Head of caudate nucleus (tissue), 42 donors: ENCODE measurements at places on chromosomes 6 and 20.

GRCh38 chr6:137873273-137873762, 6.3 kb downstream of the TNFAIP3 start:
- DNase-seq = no peak

GRCh38 chr6:133236932-133237331, 4.2 kb upstream of the EYA4 start:
- DNase-seq = no peak

DNA sequence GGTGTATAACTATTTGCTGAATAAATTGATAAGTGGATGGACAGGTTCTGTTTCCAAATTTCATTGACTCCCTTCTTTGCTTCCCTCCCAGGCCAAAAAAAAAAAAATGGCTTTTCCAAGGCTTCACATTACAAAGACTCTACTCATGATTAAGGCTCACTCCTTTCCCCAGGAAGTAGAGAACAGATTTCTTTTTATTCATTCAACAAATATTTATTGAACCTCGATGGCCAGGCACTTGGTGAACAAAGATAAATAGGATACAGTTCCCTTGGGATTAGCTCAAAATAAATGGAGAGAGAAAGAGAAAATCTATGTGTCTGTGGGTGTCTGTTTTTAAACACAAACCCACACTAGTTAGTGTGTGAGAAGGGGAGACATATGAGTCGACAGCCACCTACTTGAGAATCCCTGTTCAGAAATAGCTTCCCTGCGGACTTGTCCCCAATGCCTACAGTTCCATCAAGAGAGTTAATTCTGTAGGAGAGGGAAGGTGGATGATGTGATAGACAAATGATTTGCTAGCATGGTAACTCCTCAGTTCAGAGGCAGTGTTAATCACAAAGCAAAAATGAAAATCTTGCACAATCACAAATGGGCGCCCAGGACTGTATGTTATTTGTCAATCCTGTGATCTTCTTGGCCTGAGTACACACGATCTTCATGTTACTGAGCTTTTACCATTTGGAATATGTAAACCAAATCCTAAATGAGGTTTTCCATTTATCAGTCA, 20.3 kb downstream of the TRAF3IP2 start:
- DNase-seq = no peak

DNA sequence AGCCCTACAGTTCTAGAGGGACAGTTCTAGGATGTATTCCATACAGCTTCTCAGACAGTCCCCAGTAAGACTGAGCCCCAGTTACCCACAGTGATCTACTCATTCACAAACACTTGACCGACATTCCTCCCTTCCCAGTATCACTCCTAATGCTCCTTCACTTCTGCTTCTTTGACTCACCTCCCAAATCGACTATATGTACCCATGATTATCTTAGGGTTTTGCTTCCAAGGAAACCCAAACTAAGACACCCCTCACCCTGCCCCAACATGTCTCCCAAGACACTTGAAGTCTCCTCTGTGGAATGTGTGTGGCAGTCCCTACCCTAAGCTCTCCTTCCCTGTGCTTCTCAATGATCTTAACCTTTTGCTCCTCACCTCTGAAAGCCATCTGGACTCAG, 23.6 kb upstream of the TGM6 start:
- DNase-seq = no peak

DNA sequence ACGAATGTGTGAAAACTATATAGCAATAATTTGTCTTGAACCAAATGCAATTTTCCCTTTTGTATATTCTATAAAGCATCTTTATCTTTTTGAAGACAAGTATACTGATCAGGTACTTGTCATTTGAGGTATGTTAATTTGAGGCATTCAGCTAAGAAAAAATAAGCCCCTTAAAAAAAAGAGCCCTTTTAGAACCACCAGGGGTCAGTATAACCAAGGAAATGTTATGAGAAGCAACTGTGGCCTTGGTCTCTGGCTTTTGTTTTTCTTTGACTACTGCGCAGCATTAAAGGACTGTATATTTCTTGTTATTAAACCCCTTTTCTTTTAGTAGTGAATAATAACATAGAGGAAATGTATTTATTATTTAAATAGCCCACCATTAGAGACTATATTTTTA, 43.1 kb downstream of the CD109 start:
- no peak for DNase-seq

DNA sequence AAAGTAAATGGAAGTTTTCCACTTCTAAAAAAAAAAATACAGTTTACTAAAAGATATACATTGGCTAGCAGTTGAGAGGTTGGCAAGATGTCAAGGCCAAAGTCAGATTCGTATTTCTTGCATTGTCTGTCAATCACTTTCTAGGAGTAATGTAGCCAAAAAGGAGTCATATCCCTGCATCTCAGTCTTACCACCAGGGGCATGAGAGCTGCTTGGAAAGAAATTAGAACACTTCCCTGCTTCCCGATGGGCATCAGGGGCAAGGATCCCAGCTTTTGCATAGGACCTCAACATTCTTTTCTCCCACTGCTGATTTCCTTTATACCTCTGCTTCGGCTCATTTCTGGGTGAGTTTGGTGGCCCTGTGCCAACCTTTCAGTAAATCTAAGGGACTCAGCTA, 581.0 kb upstream of the MAP3K7 start:
- DNase-seq = no peak

DNA sequence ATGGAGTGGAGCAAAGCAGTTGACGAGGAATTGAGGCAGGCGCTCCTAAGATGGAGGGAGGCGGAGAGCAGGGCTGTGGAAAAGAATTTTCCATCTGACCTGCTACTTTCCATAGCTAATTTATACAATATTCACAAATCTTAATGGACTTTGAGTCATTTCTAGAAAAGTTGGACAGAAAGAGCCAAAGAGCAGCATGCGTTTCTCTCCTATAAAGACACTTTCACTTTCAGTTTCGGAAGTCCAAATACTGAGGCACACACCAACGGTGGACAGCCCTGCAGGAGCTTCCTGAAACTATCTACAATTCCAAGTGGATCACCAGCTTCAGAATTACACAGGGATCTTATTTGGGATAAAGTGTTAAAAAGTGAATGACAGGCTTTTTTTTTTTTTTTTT, 43.5 kb downstream of the PANK2 start:
- DNase-seq = no peak

DNA sequence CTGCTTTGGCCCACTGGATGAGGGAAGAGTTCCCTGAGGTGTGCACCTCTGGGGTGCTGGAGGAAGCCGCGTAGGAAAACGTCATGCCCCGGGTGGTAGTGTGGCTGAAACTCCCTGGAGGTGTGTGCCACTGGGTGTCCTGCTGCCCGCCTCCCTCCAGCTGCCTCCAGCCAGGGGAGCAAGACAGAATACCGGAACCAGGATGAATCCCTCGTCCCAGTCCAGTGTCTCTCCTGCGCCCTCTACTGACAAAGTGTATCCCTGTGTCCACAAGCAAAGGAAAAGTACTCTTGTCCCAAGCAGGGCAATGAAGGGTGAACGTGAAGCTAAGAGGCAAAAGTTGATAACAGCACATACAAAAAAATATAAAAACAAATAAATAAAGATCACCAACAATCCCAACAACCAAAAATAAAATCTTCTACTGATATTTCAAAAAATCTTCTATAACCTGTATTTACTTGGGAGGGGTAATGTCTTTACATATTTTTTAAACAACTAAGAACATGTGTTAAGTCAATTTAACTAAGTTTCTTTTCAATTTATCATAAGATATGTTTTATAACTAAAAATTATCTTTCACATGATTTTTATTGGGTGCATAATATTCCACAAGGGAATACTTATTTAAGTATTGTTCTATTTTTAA, 437.6 kb downstream of the MAFB start:
- no peak for DNase-seq

GRCh38 chr6:27791182-27791943, 120.8 kb downstream of the OR2B2 start:
- peak; percentile 63 for DNase-seq

DNA sequence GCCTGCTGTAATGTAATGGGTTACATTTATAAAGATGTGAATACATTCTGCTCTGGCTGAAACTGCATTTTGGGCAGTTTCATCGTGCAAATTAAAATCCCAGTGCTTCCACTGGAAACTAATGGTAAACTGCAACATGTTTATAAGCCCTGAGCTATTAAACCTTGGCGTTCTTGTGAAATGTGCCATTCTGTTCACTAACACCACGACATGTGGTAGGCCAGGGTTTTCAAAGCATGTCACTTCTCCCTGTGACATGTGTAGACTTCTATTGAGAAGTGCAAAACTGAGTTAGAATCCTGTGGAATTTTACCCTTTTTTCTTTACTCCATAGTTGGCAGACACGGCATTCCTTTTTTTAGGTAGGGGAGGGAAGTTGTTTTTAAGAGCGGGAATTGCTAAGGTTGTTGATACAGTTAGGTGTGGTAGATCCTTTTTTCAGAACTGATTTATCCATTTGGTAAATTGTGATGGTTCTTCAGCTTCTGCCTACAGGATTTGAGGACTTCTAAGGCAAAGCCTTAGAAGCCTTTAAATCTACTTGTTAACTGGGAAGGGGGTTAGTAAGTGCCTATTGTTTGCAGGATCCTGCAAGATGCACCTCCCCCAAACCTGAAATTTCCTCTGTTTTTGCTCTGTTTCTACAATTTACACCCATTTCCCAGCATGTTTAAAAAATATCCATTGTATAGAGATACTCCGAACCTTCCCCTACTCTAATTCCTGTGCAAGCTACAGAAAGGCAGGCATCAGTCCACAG, 4.2 kb downstream of the SASH1 start:
- DNase-seq = no peak

DNA sequence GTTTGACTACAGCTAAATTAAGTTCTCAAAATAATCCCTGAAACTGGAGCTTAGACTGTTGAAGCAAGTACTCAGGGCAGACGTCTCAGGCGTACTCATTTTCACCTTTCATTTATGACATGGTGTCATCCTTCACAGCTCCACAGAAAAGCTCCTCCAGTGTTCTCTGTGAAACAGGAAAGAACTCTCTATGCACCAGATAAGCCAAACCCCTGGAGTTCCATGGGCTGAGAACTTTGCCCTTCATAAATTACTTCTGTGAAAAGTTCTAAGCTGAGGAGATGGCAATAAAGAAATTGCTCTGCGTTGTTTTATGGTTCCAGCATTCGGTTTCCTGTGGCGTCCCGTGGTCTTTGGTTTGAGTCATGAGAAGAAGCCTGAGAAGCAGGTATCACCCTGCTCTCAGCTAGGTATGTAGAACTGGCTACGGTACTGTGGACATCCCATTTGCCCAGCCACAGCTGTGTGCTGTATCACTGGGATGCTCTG, 20.2 kb upstream of the RREB1 start:
- DNase-seq = no peak

DNA sequence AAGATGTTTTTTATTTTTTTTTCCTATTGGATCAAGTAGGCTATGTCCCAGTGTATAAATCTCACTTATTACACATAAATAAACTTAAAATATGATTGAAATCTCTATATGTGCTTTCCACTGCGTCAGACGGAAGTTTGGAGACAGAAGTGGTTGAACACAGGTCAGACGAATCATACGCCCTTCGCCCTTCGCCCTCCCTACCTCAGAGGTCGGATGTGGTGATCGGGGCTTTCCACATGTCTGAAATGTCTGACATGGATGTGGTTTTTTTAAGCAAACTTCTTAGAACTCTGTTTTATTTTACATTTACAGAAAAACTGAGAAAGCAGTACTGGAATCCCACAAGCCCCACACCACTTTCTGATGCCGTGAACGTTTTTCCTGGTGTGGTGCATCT, 344.4 kb downstream of the THBS2 start:
- DNase-seq = no peak

- DNase-seq = no peak
Measured at GRCh38 chr6:149037051-149037671, 280.4 kb upstream of the TAB2 start.

GRCh38 chr6:169367507-169367906, 113.9 kb upstream of the THBS2 start:
- no peak for DNase-seq

DNA sequence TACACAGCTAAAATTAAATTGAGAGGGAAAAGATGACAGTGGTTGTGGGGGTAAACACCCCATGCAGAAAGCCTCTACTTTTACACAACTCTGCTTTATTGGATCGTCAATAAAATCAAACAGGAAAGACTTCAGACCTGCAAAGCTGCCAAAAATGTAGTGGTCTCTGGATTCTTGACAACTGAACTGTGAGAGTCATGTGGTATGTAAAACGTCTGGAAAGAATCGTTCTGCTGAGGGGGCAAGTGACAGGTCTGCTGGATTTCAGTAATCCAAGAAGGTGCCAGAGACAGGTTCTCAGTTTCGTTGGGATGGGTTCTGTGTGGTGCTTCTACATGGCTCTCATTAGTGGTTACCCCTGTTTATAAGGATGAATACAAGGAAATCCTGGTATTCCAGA, 63.3 kb downstream of the TSPYL4 start:
- DNase-seq = no peak

DNA sequence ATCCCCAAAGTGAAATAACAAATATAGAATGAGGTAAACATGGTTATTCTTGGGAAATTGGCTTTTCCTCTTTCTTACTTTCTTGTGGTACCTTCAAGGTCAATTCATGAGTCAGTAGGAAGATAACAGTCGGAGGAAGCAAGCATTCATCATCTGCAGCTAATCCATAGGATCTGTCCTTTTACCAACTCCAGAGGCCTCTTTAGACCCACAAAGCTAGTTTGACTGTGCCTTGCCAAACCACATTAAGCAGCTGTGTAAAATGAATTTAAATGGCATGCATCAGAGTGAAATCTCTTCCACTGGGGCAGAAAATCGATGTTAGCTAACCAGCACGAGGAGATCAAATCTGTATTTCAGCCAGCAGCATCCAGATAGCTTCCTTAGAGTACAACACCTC, 171.3 kb downstream of the TMEM242 start:
- DNase-seq = no peak

GRCh38 chr6:40315060-40315459, 272.1 kb downstream of the LRFN2 start:
- no peak for DNase-seq

DNA sequence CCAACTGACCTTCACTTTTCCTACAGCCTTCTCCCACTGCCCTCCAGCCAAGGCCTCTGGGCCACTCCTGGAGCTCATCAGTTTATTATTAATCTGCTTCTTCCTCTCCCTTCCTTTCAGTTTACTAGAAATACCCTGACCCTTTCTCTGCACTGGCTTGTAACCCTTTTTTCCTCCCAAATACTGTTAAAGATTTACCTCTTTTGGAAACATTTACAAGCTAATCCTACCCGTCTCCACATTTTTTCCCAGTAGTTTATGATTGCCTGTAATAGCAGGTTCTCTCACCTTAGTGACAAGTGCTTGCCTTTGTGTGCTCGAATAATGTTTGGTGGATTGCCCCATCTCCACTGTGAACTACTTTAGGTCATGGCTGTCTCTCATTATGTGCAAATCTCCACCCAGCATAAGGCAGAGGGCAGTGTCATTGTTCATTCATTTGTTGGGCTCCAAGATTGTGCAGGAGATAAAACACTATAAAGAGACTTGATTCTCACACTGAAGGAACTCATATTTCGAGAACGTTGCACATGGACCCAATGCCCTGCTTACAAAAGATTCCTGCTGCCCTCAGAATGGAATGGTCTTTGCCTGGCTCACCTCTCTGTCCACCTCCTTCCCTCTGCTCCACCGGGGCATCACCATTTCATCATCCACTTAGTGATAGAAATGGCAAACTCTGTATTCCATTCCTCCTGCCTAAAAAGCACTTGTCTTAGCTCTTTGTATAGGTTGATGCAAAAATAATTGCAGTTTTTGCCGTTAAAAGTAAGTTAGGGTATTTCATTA, 491.1 kb downstream of the UTRN start:
- no peak for DNase-seq
